ENCODE measurements at places on chromosomes 12 and 14.
A peak's percentile ranks its signal among the peaks of the same experiment; 100 is the strongest.

GRCh38 chr12:123267991-123268843 is 3.4 kb downstream of the CDK2AP1 start:
- DNase-seq, result no peak

GRCh38 chr12:8420506-8420905 is 35.3 kb upstream of the CLEC6A start:
- no peak for DNase-seq

DNA sequence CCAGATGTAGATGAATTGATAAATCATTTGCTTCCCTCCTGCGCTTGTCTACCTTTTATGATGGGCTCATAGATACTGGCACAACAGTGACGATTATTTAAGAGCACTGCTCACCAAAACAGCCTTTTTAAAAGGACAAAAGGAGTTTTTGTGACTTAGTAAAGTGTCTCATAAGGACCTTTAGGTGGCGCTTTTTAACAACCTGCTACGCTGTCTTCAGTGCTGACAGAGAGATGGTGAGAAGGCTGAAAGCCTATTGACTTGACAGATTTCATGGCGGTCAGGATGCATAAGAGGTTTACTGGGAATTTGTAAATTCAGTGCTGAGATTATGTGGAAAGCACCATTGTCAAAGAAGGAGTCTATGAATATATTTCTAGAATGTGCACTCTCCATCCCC is 87.6 kb downstream of the SLC15A5 start:
- DNase-seq, result peak; percentile 12

GRCh38 chr14:71711125-71711524 is 221.1 kb upstream of the RGS6 start:
- no peak for DNase-seq

- peak; percentile 69 for DNase-seq
Measured at GRCh38 chr14:68248481-68249255, 429.1 kb downstream of the RAD51B start.

GRCh38 chr12:85405781-85406522 is 125.9 kb downstream of the ALX1 start:
- peak; percentile 39 for DNase-seq

- DNase-seq, result peak; percentile 26
Measured at GRCh38 chr14:91911474-91912032, 35.9 kb downstream of the FBLN5 start.

DNA sequence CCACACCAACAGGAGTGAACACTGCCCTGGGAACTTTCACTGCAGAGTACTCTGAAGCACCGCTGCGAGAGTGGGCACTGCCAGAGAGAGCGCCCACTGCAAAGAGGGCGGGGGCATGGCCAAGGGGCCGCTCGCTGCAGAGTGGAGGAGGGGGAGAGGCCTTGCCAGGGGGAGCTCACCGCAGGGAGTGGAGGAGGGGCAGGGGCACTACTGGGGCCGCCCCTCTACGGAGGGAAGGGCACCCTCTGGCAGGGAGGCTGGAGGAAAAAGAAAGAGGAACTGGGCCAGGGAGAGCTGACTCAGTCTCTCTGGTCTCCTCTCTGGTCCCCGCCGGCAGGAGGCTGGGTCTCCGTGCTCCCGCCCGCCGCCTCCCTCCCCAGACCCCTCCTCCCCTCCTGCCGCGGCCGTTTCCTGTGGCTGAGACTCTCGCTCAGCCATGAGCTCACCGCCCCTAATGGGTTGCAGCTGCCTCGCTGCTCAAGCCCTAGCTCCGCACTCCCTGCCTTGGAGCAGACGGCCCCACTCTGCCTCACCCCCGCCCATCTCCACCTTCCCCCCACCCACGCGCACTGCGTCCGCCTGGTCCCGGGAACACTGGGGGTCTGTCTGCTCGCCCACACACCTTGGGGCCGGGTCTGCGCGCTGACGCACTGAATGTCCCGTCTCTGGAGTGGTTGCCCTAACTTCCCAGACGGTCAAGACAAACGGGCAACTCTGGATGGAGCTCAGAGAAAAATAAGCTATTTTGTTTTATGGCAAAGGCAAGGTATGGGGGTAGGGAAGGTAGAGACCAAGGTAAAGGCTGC is 1.3 kb downstream of the ARHGEF40 start:
- DNase-seq, result peak; percentile 95

- DNase-seq, result no peak
Measured at GRCh38 chr12:38384816-38385378, 68.3 kb downstream of the ALG10B start.

- no peak for DNase-seq
Measured at GRCh38 chr14:100692256-100692655, 34.4 kb upstream of the DLK1 start.

GRCh38 chr14:100653409-100653808 is 66.2 kb upstream of the BEGAIN start:
- DNase-seq, result no peak

DNA sequence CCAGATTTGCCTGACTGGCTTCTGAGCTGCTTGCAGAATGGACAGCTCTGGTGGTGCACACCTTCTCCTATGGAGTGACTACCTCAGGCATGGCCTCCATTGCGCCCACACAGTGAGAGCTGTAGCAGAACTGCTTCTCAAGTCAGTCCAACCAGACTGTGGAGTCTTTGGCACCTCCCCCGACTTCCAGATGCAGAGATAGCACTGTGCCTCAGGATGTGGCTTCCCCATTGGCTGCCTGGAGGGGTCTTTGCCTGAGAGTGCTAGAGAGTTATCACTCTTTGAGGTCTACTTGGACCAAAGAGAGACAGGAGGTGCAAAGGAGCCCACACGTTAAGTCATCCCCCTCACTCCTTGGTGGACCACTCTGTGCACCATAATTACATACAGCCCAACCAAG is 44.8 kb upstream of the FRS2 start:
- no peak for DNase-seq

DNA sequence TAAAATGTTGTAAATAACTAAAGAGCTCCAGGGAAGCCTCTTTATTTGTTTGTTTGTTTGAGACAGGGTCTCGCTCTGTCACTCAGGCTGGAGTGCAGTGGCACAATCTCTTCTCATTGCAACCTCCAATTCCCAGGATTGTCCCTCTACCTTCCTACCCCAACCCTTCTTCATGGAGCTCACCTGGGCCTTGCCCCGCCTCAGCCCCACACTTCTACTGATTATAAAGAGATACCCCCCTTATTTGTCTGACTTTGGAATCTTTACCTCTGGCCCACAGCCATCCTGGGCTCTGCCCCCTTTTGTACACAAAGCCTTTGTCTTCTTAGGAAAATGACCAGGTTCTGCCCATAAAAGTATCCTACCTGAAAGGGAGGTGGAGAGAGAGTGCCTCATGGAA is 9.1 kb upstream of the BLTP3B start:
- DNase-seq, result no peak

DNA sequence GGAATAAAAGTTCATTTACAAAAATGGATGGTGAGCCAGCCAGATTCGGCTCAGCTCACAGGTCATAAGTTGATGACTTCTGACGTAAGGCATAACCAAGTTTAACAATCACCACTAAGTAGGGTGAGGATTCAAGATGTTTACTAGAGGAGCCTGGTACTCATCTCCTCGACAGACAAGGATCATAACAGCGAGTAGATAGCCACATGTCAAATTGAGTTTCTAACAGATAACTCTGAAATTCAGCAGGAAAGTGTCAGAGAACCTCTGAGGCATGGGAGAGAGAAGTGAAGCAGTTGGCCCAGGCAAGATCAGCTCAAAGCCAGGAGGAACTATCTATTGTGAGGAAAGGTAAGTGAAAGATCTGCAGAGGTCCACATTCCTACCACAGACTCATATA is 208.7 kb downstream of the NELL2 start:
- no peak for DNase-seq

GRCh38 chr12:2076196-2076570 is 23.4 kb downstream of the CACNA1C start:
- peak; percentile 40 for DNase-seq

GRCh38 chr12:63905544-63905943 is 61.0 kb downstream of the SRGAP1 start:
- no peak for DNase-seq

DNA sequence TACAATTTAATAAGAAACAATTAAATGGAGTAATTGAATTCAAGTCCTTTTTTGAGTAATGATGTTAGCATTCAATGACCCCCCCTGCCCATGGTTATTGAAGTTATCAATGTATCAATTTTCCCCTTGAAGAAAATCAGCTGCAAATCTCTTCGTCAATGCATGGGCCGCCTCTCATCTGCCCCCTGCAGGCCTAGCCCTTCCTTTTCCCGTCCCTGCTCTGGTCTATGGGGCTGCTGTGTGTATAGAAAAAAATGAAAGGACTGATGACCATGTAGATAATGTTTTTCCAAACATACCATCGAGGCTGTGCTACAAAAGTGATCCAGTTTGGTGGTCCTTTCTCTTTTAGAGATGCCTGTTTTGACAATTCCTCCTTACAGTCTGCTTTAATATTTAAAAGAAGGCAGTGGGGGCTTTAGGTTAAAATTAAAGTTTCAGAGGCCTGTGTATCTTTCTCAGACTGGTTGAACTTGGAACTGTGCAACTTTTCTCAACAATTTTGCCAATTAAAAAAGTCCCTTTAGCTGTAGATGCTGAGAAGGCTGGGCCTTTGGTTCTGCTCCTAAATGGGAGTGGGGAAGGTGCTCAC is 98.4 kb downstream of the APAF1 start:
- no peak for DNase-seq

- DNase-seq, result no peak
Measured at GRCh38 chr12:18581232-18581962, 156.4 kb downstream of the PLCZ1 start.

DNA sequence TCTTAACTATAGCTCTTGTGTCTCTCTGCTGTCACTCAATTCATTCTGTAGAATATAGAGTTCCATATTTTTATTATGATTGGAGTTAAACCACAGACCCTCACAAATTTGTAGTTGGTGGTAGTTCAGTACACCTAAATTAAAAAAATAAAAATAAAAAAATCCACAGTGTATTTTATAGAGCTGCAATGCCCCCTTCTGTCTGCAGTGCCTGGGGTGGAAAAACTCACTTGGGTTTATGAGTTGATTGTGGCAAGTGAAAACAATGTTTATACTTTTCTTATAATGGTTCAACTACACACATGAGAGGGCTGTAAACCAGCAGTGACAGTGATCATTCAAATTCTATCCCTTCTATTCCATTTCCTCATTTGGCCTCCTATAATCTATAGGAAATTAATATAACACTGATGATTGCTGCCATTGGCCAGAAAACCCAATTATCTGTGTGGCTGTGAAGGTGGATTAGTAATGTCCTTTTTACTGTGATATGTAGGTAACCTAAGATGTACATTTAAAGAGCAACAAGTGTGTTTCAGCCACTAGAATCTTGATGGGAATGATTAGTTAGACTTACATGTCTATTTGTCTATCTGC is 166.9 kb upstream of the LRIG3 start:
- peak; percentile 53 for DNase-seq

DNA sequence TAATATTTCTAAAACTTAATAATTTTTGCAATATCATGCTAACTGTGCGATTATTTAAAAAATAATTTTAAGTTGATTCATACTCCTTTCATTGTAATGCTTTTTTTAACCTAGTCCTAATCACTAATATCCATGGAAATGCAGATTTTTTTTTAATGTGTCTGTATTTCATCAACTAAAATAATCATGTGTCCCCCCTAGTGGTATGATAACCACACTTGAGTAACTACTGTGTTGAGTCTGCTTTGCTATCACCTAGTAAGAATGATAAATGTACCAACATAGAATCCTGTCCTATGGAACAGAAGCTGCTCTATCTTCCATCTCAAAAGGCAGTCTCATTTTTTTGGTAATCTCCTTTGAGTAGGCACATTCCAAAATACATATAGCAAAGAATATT is 19.1 kb upstream of the SYNE2 start:
- DNase-seq, result no peak

- DNase-seq, result peak; percentile 36
Measured at GRCh38 chr14:54567224-54567638, 303 bp downstream of the SAMD4A start.

GRCh38 chr12:53941187-53941586 is 2.6 kb downstream of the HOXC13 start:
- no peak for DNase-seq

DNA sequence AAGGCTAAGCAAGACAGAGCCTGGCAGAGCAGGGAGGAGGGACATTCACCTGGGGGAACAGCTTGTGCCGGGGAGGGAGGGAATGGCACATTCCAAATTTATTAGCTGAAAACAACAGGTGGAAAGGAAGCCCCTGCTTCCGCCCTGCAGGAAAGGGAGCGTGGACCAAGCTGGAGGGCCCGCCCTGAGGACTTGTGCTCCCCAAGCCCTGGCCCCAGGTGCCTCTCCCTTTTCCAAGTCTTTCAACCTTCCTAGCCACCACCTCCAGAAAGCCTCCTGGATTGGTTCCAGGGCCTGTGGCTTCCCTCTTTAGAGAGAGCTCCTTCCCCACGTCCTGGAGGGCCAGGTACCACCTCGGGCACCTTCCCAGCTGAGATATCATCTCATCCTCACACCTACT is 2.7 kb downstream of the DEGS2 start:
- DNase-seq, result no peak

- no peak for DNase-seq
Measured at GRCh38 chr12:132206046-132206434, 61.8 kb downstream of the NOC4L start.

DNA sequence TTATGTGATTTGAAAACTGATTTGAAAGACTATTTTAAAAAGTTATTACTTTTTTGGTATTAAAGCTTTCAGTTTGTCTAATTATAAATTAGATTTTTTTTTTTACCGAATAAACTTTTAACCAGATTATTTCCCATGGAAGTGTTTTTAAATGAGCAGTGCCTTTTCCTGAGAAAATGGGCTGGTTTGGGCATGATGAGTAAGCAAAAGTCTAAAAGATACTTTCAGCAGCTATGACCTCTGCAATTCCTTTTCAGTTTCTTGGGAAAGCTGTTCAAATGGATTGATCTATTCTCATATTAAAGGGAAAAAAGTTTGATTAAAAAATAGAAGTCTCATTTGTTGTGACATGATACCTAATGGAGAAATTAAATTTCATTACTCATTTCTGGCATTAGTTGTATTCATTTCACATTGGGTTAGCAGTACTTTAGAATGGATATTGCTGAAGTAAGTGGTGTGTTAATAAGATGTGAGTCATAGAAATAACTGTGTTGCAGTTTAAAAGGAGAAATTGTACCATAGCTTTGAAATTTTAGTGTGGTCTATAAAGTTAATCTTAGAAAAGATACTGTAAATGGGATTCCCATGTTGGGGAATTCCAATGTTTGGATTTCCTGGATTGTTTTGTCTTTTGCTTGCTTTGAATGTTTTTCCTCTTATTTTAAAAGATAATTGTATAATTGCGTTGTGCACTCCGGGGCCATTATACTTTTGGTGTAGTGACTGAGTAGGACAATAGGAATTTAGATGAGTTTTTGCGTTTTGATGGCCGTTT is 21.0 kb downstream of the KTN1 start:
- peak; percentile 63 for DNase-seq

DNA sequence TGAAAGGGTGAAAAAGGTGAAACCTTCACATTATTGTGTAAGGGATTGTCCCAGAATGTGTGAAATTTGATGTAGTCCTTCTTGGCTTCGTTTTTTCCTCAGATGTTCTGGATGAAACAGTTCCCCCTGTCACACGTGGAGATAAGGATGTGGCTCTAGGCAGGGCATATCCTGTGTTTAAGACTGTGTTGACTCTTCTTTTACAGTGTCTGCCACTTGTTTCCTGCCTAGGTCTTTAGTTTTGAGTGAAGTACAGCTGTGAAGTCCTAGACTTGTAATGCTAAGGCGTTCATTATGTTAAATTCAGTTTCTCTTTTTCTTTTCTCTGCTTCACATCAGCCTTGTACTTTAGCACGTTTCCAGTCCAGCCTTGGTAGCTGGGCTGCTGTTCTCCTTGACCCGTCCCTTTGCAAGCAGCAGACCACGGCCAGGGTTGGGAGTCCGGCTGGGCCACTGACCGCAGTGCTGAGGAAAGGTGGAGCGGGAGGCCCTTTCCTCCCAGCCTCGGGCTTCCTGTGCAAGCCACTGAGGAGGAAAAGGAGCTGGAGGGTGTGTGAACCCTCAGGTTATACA is 59.1 kb downstream of the RASSF3 start:
- no peak for DNase-seq

- DNase-seq, result no peak
Measured at GRCh38 chr14:94003397-94003796, 6.3 kb downstream of the CCDC197 start.
